RWPE2 (cell line): ENCODE measurements at places on chromosomes 4 and X.

DNA sequence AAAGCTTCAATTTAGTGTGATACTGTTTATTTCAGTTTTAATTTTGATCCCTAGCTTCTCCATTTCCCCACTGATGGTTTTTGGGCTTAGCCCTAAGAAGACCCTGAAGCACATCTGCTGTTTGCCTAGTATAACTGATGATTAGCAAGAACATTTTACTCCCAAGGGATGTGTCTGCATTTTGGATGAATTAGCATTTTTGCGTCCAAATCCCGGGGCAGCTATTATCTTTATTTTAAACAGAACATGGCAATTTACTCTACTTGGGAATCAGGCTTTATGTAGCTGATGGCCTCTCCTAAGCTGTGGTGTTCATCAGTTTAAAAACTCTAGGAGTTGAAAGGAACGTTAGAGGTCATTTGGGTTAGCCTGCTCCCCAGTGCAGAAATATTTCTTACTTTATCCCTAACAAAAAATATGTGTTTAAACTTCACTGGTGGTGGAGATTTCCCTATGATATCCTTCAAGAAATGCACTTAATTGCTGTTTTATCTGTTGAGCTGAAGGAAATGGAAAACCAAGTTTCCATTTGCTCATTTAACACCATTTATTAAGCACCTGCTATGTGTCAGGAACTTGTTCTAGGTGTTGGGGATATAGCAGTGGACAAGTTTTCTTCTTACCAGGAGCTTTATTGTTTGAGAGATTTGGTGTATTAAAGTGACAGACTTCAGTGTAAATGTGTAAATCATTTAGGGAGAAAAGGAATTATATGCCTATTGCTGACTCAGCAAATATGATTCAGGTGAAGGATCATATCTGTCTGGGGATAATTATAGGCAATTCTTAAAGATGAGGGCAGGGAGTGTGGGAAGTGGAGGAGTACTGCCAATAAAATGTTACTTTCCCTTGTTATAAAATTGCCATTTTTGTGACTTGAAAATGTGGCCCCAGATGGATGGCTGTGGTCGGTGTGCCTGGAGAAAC is 3.4 kb downstream of the SEPTIN11 start:
- no peak for DNase-seq

GRCh38 chr4:36269101-36269500 is 12.3 kb upstream of the DTHD1 start:
- no peak for DNase-seq

- no peak for DNase-seq
These were observed 117.7 kb downstream of the CEP135 start for GRCh38 chr4:56066493-56066892.

GRCh38 chrX:30863974-30864373 is 25.1 kb downstream of the TAB3 start:
- no peak for DNase-seq

GRCh38 chr4:63211375-63211774 is 1197.9 kb downstream of the TECRL start:
- DNase-seq, result no peak

GRCh38 chr4:182155806-182156205 is 87.4 kb upstream of the TENM3 start:
- DNase-seq, result no peak

- no peak for DNase-seq
These were observed 126.9 kb upstream of the GIMD1 start for GRCh38 chr4:106495476-106495875.

- no peak for DNase-seq
These were observed 167.9 kb downstream of the SMIM20 start for GRCh38 chr4:26081795-26082498.

- no peak for DNase-seq
These were observed 130.7 kb upstream of the GPRIN3 start for GRCh38 chr4:89438102-89438831.

- no peak for DNase-seq
These were observed 19.2 kb downstream of the TRIM2 start for GRCh38 chr4:153223427-153223801.

- DNase-seq, result no peak
These were observed 23.3 kb downstream of the ARHGAP24 start for GRCh38 chr4:85498068-85498733.

- DNase-seq, result no peak
These were observed 19.7 kb downstream of the GABRB1 start for GRCh38 chr4:47050761-47051725.

DNA sequence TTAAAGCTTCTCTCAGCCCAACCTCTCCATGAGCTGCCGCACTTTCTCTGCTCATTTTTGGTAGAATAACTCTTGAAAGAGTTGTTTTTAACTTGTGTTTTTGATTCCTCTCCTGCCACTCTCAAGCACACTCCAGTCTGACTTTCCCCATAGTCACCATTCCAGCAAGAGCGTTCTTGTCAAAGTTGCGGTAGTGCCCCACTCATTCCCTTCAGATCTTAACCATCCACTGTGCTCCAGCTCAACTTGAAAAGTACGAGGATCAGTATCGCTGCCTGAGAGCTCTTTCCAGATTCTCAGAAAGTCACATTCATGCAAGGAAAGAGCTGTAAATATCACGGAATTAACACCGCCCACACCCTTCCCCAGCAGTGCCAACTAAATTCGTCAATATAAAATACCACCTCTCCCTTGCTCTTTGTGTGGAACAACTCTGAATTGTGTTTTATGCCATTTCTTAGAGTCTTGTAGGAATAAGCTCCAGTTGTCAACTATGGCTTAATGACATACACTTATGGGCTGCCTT is 59.7 kb upstream of the IL15 start:
- no peak for DNase-seq

DNA sequence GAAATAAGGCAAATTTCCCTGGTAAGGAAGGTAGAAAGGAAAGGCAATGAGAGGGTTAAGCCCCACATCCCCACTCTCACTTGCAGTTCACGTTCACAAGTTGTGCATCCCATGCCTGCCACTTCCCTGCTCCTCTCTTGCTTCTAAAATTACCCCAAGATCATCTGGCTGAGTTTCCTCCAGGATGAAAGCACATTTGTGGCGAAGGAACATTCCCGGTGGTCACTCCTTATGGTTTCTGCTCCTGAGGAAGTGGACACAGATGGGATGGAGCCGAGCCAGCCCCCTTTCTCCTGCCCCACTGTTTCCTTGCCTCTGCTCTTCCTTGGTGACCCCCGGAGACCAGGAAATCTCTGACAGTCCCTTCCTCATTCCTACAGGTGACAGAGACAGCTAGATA is 37.5 kb downstream of the SPINK2 start:
- DNase-seq, result no peak

GRCh38 chrX:41827886-41828285 is 95.5 kb downstream of the CASK start:
- DNase-seq, result no peak

DNA sequence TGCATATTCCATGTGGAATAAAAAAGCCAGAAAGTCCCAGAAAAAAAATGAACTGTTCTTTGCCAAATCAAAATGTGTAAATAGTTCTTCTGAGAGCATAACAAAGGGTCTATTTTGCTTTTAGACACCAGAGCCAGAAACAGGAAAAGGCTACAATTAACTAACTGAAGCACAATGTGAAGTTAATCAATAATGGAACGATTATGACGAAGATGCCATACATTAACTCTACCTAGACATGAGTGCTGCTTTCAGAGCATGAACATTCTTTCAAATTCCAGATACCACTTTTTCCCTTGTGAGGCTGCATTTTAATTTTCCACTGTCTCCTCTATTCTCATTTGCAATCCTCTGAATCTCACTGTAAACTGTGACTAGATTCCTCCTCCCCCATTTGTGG is 48.7 kb upstream of the PHOX2B start:
- no peak for DNase-seq

DNA sequence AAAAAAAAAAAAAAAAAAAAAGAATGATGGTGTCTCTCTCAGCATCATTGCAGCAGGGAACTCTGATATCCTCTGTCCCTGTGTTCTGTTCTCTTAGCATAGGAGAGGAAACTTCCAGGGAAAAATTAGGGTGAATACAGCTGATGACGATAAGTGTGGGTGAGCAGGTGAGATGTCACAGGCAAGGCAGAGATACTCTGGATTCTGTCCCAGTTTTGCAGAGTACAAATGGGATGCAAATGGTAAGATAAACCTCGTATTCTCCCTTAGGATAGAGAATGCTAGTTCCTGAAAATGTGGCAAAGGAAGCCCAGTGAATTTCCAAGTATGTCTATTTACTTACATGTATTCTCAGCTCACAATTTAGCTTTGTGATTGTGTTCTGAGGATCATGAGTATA is 671.6 kb upstream of the BOD1L1 start:
- DNase-seq, result no peak

DNA sequence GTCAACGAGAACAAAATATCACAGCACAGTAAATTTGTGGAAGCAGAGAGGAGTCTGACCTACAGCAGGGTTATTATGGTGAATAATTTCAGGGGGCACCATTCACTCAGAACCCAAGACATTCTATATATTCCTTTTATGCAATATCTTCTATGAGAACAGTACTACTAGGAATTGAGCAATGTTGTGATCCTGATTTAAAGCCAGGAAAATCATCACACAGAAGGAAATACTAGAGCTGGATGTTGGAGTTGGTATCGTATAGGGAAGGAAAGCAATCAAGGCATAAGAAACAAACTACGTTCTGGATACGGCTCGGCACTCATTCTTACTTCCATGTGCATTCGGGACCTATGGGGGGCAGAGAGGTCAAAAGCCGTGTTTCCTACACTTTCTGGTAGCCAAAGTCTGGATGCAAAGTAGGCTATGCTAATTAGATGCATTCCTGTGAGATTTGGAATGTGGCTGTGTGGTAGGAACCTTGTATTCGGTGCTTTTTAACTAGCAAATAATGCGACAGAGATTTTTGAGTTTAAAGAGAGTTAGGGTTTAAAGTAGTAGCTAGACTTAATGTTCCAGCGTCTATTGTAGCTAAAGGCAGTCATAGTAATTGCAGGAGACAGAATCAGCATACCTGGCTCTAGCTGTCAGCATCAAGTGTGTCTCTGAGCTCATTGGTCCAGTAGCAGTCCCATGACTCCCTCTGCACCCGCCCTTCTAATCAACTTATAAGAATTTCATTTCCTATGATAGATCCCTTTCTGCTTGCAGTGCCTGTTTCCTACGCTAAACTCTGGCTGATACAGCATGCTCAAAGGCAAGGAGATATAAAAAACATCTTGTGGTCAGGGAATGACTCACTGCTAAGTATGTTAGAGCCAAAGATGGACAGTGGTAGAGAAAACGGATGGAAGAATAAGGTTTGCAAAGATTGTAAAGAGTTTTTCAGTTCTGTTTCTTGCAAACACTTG is 43.3 kb upstream of the PDGFC start:
- DNase-seq, result no peak

DNA sequence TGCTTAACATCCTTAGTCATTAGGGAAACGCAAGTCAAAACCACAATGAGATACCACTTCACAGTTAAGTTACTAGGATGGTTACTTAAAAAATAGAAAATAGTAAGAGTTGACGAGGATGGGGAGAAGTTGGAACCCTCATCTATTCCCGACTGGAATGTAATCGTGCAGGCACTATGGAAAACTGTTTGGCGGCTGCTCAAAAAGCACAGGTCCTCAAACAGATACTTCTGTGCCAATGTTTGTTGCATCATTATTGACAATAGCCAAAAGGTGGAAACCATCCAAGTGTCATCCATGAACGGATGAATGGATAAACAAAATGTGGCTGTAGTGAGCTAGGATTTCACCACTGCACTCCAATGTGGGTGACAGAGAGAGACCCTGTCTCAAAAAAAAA is 11.7 kb downstream of the CTAG1B start:
- no peak for DNase-seq

GRCh38 chr4:99408346-99408745 is 26.8 kb downstream of the ADH7 start:
- DNase-seq, result no peak

GRCh38 chr4:138235419-138235952 is 6.7 kb downstream of the SLC7A11 start:
- DNase-seq, result no peak

GRCh38 chr4:181896614-181897013 is 346.6 kb upstream of the TENM3 start:
- DNase-seq, result no peak

DNA sequence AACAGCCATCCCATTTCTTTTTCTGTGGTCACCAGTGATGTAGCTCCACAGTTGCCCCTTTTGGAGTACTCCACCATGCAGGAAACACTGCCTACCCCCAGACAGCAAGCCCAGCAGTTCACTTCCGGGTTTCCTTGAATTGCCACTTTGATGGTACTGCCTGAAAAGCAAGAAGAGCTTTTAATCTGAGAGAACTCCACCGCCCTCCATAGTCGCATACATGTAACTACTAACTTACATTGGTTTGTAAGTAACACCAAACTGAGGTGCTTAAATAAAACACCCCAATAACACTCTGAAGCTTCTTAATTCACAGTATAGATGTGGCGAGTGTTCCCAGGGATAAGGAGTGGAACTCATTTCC is 53.6 kb upstream of the HPSE start:
- no peak for DNase-seq

DNA sequence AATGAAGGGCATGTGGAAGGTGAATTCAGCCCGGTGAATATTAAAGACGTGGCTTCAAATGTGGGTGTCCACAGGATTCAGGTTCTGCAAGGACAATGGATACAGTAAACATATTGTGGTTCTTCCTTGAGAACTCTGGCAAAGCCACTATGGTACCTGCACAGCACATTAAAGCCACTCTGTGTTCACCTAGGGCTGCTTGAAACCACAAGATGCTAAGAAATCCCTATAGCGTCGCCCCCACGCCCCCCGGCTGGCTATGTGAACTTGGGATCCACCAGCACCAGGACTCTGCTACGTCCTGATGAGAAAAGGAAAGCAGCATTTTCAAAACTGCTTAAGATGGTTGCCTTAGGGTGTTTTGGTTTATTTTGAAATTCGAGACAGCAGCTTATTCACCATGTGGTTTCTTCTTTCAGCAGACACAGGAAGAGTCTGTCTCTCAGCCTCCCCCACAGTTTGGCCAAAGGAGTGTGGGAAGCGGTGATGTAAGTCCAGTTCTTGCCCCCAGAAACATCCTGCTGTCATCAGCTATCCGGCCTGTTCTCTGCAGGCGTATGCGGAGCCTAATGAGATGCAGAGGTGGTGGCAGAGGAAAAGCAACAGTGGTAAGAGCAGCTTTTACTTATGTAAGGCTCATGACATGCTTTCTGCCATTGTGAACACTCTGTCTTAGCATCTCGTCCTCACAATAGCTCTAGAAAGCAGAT is 111.5 kb downstream of the AFAP1 start:
- peak; percentile 86 for DNase-seq

DNA sequence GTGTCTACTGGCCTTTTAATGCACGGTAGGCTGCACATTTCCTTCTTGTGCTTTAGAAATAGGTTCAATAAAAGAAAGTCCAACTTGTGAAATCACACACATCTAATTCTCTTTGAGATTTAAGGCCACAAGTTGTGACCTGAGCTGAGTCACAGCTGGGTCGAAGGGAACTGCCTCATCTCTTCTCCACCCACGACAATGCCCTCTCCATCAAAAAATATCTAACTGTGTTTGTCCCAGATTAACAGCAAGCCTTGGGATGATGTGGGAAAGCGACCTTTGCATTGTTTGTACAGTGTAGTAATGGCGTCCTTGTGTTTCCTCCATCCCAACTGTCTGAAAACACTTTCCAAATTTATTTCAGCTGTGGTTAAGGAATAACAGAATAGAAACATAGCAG is 168.9 kb downstream of the AMELX start:
- DNase-seq, result no peak
